ENCODE measurements at places on chromosomes 7 and 10.

GRCh38 chr7:37247861-37248260 lies 200.8 kb downstream of the ELMO1 start:
- no peak for DNase-seq

DNA sequence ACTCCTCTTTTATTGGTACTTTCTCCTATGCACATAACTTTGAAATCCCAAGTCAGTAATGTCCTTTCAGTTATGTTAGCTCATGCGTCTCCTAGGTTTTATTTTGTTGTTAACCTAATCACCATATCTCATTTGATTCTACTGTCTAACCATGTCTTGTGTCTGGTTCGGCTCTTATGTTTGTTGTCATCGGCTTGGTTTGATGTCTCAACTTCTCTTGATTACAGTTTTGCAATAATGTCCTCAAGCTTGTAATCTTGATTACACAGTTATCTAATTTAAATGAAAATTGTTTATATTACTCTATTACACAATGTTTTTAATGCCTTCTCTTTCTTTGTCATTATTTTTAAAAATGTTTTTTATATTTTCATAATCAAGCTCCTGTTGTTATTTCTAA lies 35.9 kb upstream of the SEMA3A start:
- DNase-seq = no peak

DNA sequence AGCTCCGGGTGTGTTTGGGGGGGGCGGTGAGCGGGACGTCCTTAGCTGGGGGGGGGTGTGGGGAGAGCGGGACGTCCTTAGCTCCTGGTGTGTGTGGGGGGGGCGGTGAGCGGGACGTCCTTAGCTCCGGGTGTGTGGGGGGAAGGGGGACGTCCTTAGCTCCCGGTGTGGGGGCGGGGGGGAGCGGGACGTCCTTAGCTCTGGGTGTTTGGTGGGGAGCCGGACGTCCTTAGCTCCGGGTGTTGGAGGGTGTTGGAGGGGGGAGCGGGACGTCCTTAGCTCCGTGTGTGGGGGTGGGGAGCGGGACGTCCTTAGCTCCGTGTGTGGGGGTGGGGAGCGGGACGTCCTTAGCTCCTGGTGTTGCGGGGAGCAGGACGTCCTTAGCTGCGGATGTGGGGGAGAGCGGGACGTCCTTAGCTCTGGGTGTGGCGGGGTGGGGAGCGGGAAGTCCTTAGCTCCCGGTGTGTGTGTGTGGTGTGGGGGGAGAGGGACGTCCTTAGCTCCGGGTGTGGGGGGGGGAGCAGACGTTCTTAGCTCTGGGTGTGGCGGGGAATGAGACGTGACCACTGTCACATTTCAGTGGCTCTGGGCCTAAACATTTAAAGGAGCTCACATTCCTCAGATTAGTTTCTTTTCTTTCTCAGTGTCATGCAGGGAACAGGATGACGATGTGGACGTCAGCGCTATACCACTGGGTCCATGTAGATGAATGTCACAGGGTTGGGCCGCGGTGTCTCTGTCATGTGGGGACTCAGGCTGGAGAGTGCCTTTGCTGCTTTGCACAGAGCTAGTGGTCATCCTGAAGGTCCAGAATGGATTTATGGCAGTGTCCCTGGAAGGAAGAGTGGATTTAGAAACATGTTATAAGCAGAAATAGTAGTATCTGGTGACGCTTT lies 7.5 kb downstream of the DYNC2I1 start:
- DNase-seq = peak; percentile 37

DNA sequence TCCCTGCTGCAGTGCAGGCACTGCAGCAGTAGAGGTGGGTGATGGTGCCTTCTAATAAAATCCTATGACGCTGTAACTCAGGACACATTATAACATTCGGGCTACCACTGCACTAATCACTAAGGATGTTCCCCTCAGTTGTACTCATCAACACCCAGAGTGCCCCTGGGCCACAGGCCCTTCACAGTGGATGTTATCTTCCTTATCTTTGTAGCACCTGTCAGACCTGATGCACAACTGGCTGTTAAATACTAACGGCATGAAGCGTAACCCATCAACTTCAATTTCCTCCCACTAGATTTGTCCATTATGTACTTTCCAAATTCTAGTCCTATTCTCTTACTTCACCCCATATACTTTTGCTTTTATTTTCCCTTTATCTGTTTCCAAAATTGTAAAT lies 66.3 kb downstream of the PARD3 start:
- no peak for DNase-seq

DNA sequence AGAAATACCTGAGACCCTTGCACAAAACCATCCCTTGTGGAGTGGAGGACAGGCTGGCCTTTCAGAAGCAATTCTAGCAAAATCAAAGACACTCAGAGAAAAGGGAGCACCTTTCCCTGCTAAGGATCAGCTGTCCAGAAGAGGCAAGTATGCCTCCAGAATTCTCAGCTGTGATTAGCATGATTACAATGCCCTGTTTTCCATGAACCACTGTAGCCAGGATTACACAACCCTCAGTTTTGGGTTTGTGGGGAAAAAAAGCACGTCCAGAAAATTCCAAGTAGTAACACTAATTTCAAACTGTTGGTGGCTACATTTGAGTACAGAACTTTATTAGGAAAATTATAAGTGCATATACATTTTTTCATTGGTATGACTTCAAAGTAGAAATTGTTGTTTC lies 15.0 kb downstream of the CXCL12 start:
- DNase-seq = no peak

DNA sequence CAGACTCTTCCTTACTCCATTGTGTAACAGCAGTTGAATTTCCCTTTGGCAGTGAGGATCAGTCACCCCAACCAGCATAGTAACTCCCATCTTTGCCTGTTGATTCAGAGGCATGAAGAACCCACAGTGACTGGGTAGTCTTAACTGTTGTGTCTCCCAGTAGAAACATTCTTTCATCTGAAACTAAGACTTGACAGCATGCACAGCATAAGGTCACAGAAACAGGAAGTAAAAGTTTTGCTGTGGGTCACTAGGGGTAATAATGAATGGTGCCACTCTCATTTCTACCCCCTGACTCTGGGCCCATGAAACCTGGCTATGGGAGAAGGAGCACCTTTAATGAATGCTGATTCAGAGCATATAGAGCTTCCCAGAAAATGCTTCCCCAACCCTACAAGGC lies 8.3 kb upstream of the FRMPD2 start:
- no peak for DNase-seq

- DNase-seq = no peak
These were observed 176.2 kb upstream of the NOBOX start for GRCh38 chr7:144579687-144580086.

- DNase-seq = no peak
These were observed 426.4 kb downstream of the TCERG1L start for GRCh38 chr10:130885021-130885655.

DNA sequence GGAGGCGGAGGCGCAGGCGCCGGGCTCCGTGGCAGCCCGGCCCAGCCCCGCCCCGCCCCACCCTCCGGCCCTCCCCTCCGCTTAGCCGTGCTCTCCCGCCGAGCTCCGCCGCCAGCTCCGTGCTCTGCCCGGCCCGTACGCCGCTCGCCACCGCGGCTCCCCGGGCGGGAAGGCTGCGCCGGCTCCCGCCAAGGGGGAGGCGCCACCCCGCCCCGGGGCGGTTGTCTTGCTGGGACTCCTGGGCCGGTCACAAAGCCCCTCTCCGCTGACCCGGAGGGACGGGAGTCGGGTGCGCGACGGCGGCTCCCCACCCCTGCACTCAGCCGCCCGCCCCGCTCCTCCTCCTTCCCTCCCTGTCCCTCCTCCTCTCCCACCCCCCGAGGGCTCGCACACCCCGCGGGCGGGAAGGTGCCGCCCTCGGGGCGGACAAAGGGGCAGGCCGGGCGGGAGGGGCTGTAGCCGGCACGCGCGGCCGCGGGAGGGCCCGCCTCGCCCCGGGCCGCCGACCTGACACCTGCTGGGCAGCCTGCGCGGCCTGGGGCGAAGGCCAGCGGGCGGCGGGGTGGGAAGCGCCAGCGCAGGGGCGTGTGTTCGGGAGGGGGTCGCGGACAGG lies 11.5 kb upstream of the SP8 start:
- peak; percentile 91 for DNase-seq

DNA sequence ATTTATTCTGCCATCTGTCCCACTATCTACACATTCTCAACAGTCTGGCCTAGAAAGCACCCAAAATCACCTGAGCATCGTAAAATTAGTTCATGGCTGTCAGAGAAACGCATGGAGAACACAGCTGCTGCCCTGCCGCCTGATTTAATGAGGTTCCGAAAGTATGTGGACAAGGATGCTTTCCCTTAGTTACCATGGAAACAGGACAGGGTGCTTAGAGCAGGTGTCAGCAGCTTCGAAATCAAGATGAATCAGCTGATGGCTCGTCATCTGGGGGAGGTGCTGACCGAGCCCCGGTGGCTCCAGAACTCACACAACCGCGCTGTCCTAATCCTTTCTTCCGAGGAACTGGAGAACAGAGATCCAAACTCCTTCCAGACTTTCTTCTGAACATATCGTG lies 151.5 kb downstream of the TEX36 start:
- DNase-seq = peak; percentile 34

Measured in COR-L47 (cell line).